ENCODE measurements at places on chromosomes 16 and 17.
A peak's percentile ranks its signal among the peaks of the same experiment; 100 is the strongest.

GRCh38 chr16:85936816-85937215, 37.9 kb downstream of the IRF8 start:
- DNase-seq, result no peak

- DNase-seq, result no peak
Measured at GRCh38 chr17:44604116-44604761, 47.0 kb downstream of the FZD2 start.

DNA sequence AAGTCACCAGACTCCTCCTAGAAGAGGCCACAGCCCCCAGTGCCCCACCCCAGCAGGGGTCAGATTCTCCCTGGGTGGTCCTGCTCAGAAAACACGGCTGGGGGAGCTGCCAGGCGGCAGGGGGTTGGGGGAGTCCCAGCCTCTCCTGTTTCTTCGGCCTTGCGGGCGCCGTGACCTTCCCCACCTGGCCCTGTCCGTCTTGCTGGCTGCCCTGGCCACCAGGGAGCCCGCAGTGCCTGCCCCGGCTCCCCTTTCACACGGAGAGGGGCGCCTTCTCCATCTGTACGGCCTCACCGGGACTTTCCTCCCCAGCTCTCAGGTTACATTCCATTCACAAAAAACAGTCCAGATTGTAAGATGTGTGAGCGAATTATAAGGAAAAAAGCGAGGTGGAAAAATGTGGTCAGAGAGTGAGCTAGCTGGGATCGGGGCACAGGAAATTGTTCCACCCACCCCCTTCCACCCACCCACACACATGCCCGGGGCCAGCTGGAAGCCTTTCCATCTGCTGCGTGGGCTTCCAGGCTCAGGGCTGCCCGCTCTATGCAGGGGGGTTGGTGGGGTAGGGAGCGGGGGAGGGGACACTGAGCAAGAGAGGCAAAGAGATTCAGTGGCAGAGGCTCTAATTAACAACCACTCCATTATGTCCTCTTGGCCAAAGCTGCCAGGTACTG, 14.6 kb upstream of the CIBAR2 start:
- DNase-seq, result no peak

GRCh38 chr17:75125984-75126383, 5.6 kb downstream of the NT5C start:
- DNase-seq, result no peak

- no peak for DNase-seq
Measured at GRCh38 chr16:51152691-51153576, 1.9 kb upstream of the SALL1 start.

GRCh38 chr16:354971-355461, 2.5 kb upstream of the AXIN1 start:
- no peak for DNase-seq

GRCh38 chr16:3283543-3284447, 504 bp downstream of the ZNF263 start:
- DNase-seq, result no peak

- no peak for DNase-seq
Measured at GRCh38 chr17:40850293-40850972, 16.6 kb downstream of the KRT12 start.

DNA sequence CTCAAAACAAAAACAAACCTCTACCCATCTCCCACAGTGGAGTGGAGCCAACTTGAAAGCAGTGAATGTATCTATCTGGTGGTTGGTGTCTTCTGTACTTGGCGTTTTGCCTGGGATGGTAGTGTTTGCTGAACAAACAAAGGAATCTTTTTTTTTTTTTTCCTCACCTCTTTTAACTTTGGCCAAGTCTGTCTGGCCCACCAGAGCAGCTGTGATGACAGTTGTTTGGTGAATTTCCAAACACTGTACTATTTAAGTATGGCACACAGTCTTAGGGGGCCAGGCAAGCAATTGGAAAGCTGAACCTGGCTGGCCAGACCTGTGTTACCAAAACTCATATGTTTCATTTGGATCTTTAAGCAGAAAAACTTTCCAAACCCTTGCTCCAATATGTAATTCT, 101.8 kb upstream of the CDH13 start:
- no peak for DNase-seq

GRCh38 chr17:1590029-1590746, 27.6 kb upstream of the PITPNA start:
- no peak for DNase-seq

DNA sequence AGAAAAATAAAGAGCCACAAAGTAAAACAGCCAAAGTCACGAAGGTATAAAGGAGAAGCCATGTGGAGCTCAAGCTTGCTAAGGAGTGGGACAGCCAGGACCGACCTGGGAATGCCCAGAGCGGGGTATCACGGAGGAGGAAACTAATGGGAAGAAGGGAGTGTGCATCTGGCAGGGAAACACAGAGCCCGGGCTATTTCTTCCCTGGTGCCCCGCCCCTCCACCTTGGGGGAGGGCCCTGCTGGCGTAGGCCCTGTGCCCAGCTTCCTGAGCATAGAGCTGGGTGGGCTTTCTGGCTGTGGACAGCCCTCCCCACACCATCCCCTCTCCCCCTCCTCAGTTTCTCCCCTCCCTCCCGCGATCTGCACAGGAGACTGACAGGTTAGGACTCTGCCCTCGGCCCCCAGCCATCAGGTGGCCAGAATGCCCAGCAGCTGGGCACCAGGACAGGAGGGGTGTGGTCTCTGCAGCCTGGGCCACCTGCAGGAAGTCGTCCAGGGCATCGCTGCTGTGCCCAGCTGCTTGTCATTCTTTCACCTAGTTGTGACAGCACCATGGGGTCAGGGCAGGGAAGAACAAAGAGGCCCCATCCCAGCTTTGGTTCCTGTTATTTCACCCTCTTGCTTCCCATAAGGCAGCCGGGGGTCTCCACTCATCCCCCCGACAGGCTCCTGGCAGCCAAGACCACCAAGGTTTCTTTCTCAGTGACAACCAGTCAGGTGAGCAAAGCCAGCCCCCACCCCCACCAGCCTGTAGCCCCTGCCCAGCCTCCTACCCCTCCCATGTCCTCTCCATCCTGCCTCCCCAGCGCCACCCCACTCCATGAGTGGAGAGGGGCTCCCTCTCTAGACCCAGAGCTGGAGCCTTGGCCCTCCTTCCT, 7.1 kb upstream of the DCAF7 start:
- DNase-seq, result no peak

GRCh38 chr17:68800751-68801150, 154.4 kb downstream of the ABCA8 start:
- DNase-seq, result no peak

DNA sequence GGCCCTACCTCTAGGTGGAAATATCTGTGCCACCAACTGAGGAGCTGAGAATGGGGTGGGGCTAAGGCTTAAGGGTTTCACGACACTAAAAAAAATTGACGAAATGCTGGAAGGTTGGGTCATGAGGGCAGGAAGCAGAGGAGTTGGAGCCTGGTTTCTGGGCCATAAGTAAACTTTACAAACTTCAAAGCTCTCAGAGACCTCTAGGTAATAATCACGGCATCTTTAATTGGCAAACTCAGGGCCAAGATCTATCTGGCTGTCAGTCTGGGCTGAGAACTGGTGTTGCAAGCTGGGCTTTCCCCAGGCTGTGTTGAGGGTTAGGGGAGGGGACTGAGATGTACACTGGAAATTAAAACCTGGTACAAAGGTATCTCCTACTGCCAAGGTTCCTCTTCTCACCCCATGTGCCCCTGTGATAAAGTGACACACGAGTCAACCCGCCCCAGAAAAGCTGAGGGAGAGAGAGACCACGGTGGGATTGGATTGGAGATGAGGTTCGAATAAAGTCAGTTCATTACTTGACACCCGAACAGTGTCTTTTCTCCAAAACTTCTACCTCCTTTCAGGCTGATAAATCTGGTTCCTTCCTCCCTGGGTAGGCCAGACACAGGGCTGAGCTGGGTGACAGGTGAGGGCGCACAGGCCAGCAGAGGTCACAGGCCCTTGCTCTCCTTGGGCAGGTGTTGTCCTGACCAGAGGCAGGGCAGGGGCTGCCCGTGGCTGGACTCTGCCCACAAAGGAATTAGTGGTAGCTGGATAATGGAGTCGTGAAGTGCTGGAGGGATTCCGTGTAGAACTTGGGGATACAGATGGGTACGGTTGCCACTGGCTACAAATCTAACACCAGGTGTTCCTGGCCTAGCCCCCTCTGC, 4.0 kb upstream of the ZNF768 start:
- no peak for DNase-seq

- DNase-seq, result no peak
Measured at GRCh38 chr17:17671369-17672129, 9.7 kb upstream of the RAI1 start.

DNA sequence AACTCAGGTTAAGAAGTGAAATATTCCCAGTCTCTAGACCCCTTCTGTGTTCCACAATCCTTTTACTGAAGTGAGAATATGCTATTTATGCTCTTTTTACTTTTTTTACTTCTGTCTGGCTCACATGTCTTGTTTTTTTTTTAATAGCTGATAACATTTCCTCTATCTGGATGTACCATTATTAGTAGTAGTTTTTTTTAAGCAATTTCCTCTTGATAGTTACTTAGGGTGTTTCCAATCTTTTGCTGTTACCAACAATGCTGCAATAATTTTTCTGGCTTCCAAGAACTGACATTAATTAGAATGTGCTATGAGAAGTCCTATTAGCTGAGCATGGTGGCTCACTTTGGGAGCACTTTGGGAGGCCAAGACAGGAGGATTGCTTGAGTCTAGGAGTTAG, 32.0 kb downstream of the KSR1 start:
- no peak for DNase-seq

- no peak for DNase-seq
Measured at GRCh38 chr16:89023151-89023551, 46.1 kb upstream of the CBFA2T3 start.

- no peak for DNase-seq
Measured at GRCh38 chr17:59424331-59424730, 92.9 kb downstream of the YPEL2 start.

DNA sequence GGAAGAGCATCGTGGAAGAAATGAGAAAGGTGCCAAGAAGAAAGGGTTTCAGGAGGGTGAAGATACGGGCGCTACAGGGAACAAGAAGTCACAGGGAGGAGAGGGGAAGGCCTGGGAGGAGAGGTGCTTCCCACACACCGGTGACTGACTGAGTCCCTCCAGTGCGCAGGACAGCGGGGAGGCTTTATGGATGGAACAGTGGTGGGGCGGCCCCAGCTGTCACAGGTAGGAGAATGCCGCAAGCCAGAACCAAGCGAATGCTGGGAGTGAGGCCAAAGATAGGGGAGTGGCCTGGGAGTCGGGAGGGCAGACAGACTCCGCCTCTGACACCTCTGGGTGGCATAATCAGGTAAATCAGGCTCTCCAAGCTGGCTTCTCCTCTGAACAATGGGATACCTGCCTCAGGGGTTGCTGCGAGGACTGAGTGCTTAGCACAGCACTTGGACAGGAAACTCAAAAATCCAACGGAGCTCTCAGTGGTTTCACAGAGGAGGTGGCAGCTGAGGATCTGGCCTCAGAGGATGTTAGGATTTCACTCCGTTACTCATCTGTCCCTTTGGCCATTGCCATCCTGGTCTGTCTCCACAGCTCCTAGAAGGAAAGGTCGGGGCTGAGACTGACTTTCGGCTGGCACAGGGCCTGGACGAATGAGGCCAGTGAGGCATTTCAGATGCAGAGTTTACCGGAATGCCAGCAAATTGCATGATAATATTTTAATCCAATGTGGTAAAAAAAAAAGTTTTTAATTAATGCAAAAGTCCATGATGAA, 717 bp upstream of the CNP start:
- DNase-seq, result peak; percentile 29

- no peak for DNase-seq
Measured at GRCh38 chr16:84610376-84610775, 7.5 kb downstream of the COTL1 start.

- no peak for DNase-seq
Measured at GRCh38 chr17:83034525-83034924, 44.9 kb upstream of the METRNL start.

DNA sequence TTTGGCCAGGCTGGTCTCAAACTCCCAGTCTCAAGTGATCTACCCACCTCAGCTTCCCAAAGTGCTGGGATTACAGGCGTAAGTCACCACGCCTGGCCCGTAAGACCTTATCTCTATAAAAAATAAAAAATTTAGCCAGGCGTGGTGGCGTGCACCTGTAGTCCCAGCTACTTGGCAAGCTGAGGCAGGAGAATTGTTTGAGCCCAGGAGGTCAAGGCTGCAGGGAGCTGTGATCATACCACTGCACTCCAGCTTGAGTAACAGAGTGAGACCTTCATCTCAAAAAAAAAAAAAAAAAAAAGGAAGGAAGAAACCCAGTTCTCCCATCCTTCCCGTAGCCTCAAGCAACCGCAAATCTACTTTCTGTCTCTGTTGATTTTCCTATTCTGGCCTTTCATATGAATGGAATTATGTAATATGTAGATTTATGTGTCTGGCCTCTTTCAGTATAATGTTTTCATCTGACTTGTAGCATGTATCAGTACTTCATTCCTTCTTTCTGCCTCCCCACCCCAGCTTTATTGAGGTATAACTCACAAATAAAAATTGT, 11.2 kb downstream of the CASC3 start:
- DNase-seq, result no peak

GRCh38 chr16:86243123-86243473, 267.2 kb upstream of the FOXF1 start:
- no peak for DNase-seq

GRCh38 chr17:70499067-70499786, 329.9 kb downstream of the KCNJ2 start:
- no peak for DNase-seq

DNA sequence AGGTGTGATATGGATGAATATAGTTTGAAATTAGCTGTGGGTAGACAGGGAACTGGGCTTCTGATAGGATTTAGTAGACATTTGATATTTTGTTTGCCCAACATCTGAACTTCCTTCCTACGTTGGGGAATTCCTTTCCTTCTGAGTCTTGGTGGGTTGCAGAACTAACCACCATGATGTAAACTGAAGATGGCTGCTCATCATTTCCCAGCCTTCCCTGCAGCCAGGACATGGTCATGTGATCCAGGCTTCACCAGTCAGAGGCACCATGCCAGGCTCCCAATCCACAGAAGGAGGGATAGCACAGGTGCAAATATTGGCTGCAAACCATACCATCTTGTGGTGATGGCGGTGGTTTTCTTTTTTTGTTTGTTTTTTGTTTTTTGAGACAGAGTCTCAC, 57.4 kb downstream of the EMP2 start:
- DNase-seq, result no peak

- no peak for DNase-seq
Measured at GRCh38 chr17:31841850-31842194, 17.2 kb downstream of the COPRS start.

DNA sequence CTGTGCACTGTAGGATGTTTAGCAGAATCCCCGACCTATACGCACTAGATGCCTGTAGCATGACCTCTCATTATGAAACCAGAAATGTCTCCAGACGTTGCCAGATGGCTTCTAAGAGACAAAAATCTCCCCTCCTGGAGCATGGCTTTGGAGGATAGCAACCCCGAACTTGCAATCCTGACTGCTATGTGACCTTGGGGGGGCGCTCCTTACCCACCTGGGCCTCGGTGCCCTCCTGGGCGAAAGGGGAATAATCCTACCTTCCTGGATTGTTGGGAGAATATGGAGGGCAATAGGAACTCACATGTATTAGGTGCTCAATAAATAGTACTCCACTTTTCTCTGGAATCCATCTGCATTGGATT, 8.1 kb downstream of the MRM1 start:
- no peak for DNase-seq

Measured in central memory CD8-positive, alpha-beta T cell (primary cell).